Stimulated activated CD4-positive, alpha-beta T cell treated with anti-CD3 and anti-CD28 coated beads, Interleukin-1b, Interleukin-23, amount 100 ng/mL, for 24 hours (primary cell): ENCODE measurements at places on chromosomes 7 and 10.
A peak's percentile ranks its signal among the peaks of the same experiment; 100 is the strongest.

DNA sequence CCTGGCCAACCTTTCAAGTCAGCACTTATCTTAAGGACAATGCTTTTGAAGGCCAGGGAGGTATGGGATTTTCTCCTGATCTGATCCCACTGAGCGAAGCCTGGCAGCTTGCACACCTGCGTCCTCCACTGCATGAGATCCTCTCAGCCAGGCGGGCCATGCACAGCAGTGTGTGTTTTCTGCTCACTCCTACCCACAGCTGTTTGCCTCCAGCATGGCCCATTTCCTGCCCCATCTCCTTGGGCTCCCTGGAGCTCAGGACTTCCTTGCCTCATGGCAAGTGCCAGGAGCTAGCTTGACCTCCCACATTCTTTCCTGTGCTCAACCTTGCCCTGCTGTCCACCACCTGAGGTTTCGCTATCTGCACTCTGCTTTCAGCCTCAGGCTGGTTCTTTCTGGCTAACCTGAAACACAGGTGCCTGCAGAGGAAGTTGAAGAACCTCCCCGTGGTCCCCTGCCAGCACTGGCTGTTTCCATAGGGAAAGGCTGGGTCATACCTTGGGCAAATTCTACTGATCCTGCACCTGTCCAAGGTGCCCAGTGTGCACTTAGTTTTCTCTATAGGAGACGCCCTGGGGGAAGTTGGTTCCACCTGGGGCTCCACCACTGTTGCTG lies 43.9 kb upstream of the EEPD1 start:
- no peak for DNase-seq

DNA sequence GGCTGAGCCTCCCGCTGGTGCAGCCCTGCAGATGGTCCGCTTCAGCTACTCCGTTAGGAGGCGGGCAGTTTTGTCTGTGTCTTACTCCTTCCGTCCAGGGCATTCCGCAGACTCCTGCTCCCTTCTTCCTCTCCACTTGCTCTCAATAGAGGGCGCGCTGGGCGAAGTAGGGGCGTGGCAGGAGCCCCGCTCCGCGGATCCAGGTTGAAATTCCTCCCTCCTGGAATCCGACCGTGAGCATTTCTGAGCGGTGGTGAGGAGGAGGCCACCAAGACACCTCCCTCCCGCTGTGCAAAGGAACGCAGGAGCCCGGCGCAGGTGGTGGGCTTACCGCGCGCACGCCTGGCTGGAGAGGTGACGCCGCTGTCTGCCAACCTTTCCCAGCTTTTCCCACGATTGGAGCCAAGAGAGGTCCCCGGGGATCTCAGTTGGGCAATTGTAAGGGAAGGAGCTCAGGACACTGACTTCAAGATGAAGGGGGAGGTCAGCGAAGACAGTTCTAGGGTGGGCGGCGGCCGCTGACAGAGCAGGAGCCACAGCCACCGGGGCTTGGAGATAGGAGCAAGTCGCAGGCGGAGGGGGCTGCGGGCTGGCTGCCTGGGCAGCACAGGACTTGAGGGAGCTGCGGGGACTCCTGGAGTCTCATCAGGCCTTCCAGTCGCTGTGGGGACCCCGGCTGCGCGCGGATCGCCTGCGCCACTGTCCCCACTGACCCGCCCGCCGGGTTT lies 1011.3 kb downstream of the XPNPEP1 start:
- no peak for DNase-seq

DNA sequence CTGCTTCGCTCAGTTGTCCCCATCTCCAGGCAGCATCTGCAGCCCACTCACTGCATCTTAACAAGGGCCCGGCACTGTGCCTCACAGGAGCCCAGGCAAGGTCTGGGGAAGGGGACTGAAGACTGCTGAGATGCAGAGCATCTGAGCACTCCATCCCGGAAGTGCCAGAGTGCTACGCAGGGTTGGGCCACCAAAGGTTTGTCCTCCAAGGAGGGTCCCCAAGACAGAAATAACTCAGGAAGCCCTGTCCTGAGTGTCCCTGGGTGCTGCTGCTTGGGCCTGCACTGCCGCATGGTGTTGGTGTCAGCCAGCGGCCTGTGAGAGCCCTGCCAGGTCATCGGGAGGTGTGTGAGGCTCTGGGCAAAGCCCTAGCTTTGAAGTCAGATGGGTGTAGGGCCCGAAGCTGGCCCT lies 288.2 kb upstream of the ZMIZ1 start:
- no peak for DNase-seq

GRCh38 chr10:80344276-80344675 lies 12.3 kb downstream of the DYDC1 start:
- no peak for DNase-seq

- DNase-seq = no peak
These were observed 79.1 kb upstream of the BTBD16 start for GRCh38 chr10:122191936-122192541.

DNA sequence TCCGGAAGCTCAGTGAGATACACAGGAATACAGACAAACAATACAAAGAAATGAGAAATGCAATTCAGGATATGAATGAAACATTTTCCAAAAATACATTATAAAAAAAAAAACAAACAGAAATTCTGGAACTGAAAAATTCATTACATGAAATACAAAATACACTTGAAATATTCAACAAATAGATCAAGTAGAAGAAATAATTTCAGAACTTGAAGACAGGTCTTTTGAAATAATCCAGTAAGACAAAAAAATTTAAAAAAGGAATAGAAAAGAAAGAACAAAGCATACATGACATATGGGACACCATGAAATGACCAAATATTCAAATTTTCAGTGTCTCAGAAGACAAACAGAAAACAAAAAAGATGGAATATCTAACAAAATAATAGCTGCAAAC lies 102.5 kb downstream of the ALOX5 start:
- no peak for DNase-seq

- DNase-seq = no peak
These were observed 168.3 kb downstream of the UBE2H start for GRCh38 chr7:129784437-129784782.

DNA sequence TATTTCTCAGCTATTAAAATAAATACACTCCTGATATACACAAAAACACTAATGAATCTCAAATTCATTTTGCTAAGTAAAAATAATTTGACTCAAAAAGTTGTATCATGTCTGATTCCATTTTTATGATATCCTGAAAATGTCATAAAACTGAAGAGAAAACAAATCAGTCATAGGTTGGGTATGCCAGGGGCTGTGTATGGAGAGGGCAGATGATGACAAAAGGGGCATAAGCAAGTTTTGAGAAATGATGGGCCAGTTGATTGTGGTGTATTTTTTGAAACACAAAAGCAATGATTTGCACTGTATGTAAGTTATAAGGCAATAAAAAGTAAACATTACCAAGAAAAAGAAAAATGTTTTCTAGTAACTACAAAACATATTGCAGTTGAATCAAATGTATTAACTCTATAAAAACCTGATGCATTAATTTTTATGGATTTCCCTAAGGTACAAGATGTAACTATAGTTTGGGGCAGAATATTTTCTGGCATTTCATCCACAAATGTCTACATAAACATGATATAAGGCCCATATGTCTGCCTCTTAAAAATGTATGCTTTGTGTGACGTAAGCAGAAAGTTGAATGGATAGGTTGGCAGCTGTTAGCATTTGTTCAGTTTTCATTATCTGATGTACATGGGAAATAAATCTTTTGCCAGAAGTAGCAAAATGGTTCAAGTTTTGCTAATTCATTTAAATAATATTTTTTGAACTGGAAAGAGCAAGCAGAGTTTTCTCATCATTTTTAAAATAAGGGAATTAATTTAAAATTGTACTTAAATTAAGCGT lies 35.1 kb upstream of the ING3 start:
- DNase-seq = no peak

GRCh38 chr7:143391462-143392404 lies 10.6 kb downstream of the ZYX start:
- DNase-seq = no peak

DNA sequence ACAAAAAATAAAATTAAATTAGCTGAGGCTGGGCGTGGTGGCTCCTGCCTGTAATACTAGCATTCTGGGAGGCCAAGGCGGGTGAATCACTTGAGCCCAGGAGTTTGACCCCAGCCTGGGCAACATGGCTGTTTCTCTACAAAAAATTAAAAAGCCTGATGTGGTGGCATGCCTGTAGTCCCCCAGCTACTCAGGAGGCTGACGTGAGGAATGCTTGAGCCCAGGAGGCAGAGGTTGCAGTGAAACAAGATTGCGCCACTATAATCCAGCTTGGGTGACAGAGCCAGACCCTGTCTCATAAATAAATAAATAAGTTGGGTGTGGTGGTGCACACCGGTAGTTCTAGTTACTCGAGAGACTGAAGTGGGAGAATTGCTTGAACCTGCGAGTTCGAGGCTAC lies 65.1 kb downstream of the GNA12 start:
- DNase-seq = no peak

GRCh38 chr10:58278274-58278961 lies 9.5 kb downstream of the CISD1 start:
- DNase-seq = no peak

GRCh38 chr7:27242555-27243339 lies at the start of gene EVX1:
Gene EVX1 (plus strand): TSS chr7:27242802. CDS start chr7:27243031, 229 bp downstream.
- no peak for DNase-seq

DNA sequence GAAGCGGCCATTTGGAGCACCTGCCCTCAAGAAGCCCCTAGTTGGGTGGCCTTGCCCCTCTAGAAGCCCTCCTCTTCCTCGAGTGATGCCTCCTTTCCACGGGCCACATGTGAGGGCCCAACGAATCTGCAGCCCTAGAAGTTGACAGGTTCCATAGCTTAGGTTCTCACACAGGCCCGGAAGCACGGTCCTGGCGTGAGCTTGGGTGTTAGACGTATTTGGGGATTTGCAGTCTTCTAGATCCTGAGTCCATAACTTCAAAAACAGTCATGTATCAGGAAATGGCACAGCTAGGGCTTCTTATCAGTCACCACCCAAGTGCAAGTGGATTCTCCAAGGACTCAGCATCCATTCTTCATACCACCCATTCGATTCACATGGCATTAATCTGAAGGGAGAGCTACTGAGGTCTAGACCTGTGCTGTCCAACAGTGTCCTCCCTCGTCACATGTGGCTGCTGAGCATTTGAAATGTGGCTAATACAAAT lies 477 bp upstream of the FBXW4 start:
- DNase-seq = peak; percentile 4

- DNase-seq = no peak
These were observed 4.0 kb downstream of the CCAR1 start for GRCh38 chr10:68725016-68725415.

DNA sequence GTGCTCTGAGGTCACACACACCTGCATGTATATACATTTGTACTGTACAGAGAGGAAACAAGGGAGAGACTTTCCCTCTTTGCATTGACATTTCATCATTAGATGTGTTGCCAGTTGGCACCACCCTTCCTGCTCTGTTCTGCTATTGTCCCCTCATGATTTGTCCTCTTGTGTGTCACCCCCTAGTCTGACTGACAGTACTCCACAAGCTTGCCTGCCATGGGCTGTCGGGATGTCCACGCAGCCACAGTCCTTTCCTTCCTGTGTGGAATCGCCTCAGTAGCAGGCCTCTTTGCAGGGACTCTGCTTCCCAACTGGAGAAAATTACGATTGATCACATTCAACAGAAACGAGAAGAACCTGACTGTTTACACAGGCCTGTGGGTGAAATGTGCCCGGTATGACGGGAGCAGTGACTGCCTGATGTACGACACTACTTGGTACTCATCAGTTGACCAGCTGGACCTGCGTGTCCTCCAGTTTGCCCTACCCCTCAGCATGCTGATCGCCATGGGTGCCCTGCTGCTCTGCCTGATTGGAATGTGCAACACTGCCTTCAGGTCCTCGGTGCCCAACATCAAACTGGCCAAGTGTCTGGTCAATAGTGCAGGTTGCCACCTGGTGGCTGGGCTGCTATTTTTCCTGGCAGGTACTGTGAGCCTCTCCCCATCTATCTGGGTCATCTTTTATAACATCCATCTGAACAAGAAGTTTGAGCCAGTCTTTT lies 9.4 kb downstream of the CLDN12 start:
- DNase-seq = no peak

- DNase-seq = no peak
These were observed 13.5 kb downstream of the PTPN12 start for GRCh38 chr7:77550586-77550985.

DNA sequence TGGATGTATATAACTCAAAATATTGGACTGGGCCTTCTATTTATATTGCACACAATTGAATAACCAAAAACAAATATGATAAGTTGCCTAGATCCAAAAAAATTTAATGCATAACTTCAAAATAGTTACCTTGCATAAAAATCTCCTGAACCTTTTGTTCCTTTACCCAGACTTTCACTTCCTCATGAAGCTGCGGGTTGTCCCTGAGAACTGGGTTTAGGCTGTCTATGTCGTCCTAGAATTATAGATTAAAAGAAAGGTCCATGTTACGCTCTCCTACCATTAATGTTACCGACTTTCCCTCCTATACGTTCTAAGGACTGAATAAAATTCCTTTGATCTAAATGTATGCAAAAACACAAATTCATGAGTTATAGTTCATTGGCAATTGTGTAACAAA lies 86.6 kb downstream of the NRBF2 start:
- DNase-seq = no peak

DNA sequence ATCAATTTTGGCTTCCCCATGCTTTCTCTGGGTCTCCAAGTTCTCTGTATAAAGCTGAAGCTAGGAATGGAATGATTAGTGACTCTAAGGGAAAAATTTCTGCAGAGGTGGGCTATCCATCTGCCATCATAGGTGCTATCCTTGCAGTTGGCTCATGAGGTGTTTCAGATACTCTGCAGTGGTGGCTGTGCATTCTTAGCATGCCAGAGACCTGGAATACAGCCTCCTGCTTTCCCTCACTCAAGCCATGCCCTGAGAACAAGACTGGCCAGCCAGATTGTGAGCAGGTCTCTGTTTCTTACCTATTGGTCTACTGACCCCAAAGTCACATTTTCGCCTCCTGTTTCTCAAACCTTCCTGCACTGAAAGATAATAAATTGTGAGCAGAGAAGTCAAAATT lies 719.6 kb downstream of the CCSER2 start:
- no peak for DNase-seq

DNA sequence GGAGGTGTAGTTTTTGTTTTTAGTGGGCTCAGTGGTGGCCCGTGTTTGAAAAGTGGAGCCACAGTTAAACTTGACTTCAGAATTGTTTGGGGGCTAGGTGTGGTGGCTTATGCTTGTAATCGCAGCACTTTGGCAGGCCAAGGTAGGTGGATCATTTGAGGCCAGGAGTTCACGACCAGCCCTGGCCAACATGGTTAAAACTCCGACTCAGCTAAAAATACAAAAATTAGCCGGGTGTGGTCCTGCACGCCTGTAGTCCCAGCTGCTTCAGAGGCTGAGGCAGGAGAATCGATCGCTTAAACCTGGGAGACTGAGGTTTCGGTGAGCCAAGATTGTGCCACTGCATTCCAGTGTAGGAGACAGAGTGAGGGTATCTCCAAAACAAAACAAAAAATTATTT lies 1.8 kb downstream of the CCT6A start:
- DNase-seq = no peak

- DNase-seq = no peak
These were observed 70.1 kb downstream of the ST7 start for GRCh38 chr7:117023325-117023854.

DNA sequence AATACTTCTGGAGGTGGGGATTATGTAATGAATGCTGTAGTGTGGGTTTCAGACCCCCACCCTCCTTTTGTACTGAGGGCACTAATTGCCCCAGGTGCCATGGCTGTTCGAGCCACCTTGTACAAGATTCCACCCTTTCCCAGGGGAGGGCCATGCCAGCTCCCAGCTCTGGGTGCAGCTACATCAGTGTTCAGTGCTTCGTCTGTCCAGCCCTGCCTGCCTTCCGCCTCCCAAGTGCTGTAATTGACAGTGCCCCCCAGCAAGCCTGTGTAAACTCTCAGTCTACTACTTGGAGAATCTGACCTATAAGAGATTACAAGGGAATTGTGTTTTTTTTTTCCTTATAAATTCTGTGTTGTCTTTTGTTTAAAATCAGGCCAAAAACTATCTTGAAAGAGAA lies 33.0 kb downstream of the GTF2I start:
- DNase-seq = no peak

- DNase-seq = no peak
These were observed 45.3 kb downstream of the WNT2 start for GRCh38 chr7:117277576-117277975.
